ENCODE measurements at places on chromosomes 1 and 21.

DNA sequence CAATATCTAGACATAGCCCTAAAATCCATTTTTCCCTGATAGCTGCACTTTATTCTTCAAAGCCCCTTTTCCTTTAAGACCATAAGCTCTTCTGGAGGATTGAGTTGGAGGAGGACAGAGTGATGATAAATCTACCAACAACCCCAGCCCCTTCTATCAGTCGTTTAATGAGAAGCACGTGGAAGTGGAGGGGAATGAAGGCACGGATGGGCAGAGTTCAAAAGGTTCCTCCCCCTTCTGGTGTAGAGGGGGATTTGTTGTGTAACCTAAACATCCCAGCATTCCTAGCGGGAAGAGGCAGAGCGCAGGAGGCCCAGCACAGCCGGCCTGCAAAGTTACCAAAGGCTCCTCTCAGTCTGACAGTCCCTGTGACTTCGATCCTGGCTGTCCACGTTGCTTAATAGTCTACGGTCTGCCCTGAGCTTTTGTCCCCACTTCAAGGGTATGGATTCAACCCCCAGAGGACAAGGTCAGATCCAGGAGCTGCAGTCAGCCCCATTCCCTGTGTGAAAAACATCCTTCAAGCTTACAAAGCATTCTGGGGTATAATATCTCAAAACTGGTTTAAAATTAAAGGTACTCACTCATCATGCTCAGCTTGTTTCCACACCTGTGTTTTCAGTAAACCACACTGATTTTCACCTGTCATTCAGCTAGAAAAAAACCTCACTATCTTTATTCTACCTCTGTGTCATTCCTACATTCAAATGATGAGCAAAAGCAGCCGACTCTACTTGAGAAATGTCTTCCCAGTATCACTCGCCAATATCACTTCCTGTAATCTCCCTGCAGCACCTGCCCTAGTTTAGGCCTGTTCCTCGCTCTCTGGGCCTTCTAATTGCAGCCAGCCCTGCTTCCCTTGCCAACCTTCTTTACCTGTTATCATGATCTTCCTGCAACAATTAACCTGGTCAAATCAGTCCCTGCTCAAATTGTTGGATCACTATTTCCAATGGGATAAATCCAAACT is 117.9 kb downstream of the PLPP3 start:
- DNase-seq, result peak; percentile 13

DNA sequence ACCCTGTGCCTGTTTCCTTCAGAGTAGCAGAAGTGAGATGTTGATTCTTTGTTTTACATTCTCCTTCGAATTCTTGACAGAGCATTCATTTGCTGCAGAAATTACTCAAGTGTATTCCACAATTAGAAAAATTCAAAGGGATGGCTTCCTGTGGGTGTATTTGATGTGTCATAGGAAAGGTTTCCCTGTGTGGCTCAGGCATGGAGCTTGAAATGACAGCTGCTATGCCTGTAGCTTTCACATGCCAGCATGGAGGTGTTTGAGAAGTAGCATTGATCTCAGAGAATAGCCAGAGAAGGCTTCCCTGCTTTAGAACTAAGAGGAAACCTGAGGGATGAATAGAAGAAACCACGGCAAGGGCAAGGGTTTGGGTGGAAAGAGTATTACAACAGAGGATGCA is 317.2 kb upstream of the DEPDC1 start:
- DNase-seq, result no peak

GRCh38 chr1:234746798-234747196 is 136.8 kb upstream of the IRF2BP2 start:
- DNase-seq, result no peak

- no peak for DNase-seq
Observed at GRCh38 chr1:94553323-94553730, 11.8 kb upstream of the F3 start.

GRCh38 chr1:167775178-167775577 is 53.4 kb downstream of the MPZL1 start:
- DNase-seq, result no peak

All from AG08395 (cell line).